ENCODE measurements at places on chromosomes 1 and 21. TPM values are rescaled to one million over a fixed set of nuclear protein-coding genes. Genes with fewer than 3 reads are reported as not detected.

Gene FHAD1
- total RNA-seq: not detected

Gene KANK4
- 1.3 TPM for total RNA-seq

Gene PTGER3
- 343 TPM for total RNA-seq

Gene TMEM167B
- total RNA-seq: 25.1 TPM

Gene CA14
- total RNA-seq: not detected

Gene LDLRAD1
- total RNA-seq: not detected

Gene UTS2
- total RNA-seq: 0.65 TPM

Gene PCAT6
- not detected for total RNA-seq

All from omental fat pad (tissue), 4 donors.